ENCODE measurements at places on chromosomes 11 and 22.

DNA sequence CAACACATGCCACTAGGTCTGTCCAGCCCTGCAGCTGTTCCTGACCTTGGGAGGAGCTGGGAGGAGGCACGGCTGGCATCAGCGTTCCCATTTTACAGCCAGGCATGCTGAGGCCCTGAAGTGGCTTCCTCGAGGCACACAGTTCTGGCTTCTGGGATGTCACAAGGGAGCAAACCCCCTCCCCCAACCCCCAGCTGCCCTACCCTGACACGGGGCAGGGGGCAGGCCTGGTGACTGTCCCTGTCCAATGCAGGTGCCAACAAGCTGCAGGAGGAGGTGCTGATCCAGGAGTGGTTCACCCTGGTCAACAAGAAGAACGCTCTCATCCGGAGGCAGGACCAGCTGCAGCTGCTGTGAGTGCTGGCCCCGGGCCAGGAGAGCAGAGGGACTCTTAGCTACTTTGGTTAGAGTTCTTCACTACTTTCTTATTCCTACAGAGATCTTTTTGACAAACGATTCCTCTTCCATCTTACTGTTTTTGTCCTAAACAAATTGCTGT lies 5.3 kb downstream of the KCNK7 start:
- DNase-seq, result no peak

DNA sequence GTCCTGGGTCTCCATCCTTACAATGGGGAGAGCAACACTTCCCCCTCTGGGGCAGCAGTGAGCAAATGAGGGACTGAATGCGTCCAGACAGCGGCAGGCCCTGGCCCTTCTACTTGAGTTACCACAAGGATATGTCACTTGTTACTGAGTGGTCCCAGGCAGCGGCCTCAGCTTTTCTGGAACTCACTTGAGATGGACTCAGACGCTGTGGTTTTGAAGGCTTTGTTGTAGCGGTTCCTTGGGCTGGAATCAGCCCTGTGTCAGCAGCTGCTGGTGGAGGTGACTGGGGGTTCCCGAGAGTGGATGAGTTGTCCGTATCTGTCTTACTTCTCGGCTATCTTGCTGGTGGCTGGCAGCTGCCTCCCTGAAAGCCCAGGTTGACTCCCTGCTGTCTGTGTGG lies 77.0 kb downstream of the MICAL2 start:
- DNase-seq, result no peak

DNA sequence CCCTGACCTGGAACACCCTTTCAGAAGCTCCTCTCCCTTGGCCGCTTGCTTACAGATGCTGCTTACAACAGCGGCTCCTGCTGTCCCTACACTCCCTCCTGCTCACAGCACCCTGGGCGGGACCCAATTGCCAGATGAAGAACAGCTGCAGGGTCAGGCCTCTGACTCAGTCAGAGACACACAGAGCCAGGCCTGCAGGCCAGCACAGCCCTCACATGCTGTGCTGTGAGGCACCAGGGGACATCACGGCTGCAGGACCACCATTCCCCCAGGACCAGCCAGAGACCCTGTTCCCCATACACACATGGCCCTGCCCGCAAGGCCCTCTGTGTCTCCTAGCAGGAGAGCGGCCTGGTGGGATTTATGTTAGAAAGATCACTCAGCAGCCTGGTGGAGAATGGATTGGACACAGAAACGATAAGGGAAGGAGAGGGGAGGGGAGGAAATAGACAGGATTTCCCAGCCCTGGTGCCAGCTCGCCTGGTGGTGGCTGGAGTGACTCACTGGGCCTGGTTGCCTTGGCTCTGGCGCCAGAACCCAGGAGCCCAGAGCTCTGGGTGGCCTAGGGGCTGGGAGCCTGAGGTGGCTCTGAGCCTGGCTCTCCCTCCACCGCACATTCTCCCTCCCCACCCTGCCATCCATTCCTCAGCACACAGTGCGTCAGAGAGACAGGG lies 6.7 kb downstream of the CAPN5 start:
- DNase-seq, result no peak

- DNase-seq, result no peak
Observed at GRCh38 chr11:128375961-128376360, 211.4 kb downstream of the ETS1 start.

DNA sequence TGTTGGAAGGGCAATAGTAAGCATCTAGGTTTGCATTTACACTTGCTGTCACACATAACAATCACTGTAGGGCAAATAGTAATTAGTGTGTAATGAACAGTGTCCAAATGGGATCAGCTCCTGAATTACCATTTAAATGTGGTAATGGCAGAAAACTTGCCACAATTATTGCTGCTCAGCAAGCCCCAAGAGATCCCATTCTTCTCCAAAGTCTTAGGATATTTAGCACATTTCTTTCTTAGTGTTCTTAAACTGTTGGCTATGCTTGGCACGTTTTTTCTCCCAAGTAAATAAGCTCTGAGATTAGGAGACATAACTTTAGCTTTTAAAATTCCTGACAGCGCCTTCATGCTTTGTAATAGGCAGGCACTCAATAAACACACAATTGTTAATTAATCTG lies 1037.0 kb downstream of the DLG2 start:
- no peak for DNase-seq

- peak; percentile 22 for DNase-seq
Observed at GRCh38 chr11:2419638-2420501, 19.3 kb downstream of the TSSC4 start.

DNA sequence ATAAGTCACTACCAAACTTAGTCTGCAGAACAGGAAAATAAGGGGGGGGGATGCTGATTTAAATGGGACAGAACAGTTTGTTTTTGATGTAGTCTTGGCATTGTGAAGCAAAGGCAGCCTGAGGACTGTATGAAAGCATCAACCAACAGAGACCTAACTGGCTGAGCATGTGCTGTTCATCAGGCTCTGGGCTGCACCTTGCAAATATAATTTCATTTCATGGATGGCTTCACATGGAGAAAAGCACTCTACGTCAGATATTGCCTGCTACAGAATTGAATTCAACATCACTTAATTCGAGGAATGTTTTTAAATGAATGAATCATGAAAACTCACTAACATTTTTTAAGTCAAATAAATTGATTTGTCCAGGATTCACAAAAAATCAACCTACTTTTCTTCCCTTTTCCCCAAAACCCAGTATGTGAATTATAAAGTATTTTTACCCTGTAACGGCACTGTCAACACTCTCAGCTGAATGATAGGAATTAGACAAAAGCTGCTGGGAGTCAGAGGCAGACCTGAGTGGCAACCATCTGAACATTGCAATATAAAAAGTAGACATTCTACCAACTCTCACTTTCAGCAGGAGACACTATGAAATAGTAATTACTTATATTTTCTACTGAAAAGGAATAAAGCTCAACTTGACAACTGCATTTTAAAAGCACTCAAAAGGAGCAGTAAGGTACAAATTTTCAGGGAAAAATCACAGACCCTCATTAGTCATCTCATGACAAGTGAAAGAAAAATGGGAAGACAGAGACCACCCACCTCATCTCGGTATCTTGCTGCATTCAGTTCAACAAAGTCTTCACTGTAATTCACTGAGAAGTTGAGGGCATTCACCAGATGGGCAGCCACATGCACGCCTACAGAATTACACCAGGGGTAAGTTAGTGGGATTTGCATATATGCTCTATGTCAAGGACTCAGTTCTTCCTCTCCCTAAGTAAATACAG lies 47.5 kb downstream of the NOX4 start:
- no peak for DNase-seq
